GM04504 (cell line): ENCODE measurements at places on chromosomes 16 and 17.

DNA sequence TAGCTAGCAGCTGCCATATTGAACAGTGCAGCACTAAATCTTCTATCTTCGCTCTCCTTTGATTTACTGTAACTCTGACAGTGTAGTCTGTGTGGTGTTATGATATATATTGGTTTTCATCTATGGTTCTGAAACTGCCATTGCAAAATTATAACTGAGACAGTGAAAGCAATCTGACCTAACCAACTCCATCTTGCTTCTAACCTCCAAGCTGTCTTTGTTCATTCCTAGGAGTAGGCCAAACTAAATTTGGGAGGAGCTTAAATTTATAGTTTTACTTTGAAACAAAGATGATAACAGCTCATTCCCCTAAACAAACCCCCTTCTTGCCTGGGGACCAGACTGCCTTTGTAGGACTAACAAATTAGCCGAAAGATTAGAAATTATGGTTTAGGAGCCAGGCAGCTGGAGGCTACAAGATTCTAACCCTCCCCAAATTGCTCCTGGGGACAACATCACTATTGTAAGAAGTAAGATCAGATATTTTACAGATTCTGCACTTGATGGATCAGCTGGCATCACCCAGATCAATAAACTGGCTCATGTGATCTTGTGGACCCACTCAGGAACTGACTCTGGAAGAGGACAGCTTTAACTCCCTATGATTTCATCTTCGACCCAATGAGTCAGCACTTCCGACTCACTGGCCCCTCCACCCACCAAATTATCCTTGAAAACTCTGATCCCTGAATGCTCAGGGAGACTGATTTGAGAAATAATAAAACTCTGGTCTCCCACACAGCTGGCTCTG is 47.0 kb upstream of the FBXO47 start:
- DNase-seq, result no peak

DNA sequence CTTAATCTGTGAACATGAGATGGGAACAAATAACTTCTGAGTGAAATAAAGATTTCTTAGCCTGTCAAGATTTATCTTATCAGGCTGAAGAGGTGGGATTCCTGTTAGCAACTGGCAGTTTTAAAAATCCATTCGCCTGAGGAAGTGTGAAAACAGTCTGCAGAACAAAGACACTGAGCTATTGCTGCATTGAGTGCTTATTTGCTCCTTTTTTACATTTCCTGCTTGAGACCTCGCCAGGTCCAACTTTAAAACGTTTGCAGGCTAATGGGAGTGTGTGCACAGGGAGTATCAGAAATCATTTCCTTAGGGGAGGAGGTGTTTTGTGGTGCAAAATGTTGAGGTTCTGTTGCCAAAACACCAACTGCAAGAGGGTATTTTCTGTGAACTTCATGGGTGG is 957.8 kb upstream of the RBFOX1 start:
- DNase-seq, result no peak

GRCh38 chr16:25052151-25052511 is 37.0 kb upstream of the ARHGAP17 start:
- DNase-seq, result no peak

GRCh38 chr16:16120382-16121184 is 102.7 kb downstream of the ABCC6 start:
- no peak for DNase-seq

DNA sequence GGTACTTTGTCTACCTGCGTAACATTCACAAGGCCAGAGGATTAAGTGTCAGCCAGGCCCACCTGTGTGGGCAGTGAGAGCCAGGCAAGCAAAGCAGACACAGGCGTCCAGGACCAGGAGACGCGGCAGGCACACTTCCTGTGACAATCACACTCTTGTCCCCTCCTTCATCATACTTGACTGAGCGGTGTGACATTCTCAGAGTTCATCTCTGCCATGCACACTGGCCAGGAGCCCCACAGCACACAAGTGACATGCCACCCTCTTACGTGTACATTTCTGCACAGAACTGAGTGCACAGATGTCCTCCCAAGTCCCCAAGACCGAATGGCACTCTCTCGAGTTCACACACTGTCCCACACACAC is 8.7 kb downstream of the PPP1R9B start:
- DNase-seq, result no peak

DNA sequence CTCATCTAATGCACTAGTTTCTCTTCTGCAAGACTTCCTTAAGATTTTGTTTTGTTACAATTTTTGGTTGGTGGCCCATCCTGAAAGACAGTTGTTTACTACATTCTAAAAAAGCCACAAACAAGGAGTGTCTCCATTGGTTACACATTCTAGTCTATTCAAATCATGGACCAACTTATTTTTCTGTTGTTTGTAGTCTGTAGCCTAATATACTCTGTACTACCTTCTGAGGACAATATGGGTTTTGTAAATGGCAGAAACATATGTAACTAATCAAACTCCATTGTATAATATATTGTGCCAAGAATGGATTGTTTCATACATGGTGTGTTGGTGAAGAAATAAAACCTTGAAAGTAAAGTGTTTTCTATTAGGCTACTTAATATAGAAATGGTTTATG is 79.5 kb upstream of the DHX40 start:
- DNase-seq, result no peak

- no peak for DNase-seq
Measured at GRCh38 chr17:82705756-82706155, 7.3 kb upstream of the RAB40B start.

DNA sequence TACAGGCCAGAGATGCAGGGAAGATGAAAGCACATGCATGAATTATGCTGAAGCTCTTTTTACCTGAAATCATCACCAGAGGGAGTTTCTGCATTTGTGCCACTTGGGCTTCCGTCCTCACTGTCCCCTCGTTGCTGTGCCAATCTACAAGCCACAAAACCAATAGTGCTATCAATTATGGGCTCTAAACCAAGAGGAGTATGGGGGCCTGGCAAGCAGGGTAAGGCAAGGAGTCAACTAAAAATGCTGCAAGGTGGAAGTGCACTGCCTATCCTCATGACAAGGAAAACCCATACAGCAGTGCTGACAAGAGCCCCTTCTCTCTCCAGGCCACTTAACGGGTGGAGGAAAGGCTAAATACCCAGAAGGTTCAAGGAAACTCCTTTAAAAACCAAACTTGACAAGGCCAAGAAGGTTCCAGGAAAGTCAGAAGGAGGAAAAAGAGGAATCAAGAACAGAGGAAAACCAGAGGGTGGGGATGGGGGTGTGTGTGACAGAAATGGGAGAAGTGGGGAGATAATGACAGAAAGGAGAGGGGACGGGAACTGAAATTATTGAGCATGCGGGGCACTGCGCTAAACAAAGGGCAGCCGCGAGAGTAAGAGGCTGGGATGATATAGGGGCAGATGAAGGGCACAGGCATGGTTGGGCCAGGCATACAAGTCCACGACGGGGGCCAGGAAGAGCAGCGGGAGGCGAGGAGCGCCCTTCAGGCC is 674 bp downstream of the C17orf75 start:
- no peak for DNase-seq

- DNase-seq, result no peak
Measured at GRCh38 chr17:28118362-28118761, 75.9 kb downstream of the NLK start.
